ENCODE measurements at places on chromosomes 2 and 18. TPM values are rescaled to one million over a fixed set of nuclear protein-coding genes. Genes with fewer than 3 reads are reported as not detected.

DNA sequence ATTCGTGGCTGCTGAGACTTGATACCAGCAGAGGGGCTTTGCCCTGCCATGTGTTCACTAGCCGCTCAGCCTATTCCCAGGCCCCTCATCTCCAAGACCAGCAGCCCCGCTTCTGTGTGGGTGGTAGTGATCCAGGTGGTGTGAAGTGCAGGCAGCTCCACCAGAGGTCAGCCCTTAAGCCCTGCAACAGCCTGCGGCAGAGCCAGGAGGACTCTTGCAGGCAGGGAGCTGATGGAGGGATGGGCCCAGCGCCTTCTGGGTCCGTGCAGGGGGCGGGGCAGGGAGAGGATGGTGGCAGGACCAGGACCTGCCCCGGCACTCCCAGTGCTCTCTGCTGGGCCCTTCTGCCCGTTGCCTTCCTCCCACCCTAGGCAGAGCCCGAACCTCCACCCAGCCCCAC lies 162.0 kb downstream of the SH3BP4 start:
- H3K27ac ChIP-seq = no peak overlapping the region
- H3K36me3 ChIP-seq = no peaks in the 10 kb centered on the region
- DNase-seq = no peak
- H3K27me3 ChIP-seq = peaks cover 22% of the 10 kb centered on the region
- H3K4me1 ChIP-seq = no peaks in the 10 kb centered on the region

DNA sequence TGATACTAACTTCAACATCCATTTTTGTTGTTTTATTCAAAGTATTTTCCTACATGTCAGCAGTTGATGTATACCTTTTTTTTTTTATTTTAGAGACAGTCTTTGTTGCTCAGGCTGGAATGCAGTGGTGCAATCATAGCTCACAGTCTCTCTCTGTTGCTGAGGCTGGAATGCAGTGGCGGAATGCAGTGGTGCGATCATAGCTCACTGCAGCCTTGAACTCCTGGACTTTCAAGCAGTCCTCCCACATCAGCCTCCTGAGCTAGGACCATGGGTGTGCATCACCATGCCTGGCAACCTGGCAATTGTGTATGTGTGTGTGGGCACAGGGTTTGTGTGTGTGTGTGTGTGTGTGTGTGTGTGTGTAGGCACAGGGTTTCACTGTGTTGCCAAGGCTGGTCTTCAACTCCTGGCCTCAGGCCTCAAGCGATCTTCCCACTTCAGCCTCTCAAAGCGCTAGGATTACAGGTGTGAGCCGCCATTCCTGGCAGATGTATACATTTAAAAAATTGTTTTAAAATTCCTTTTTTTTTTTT lies 24.8 kb downstream of the SANBR start:
- no peak overlapping the region for H3K27ac ChIP-seq
- no peak overlapping the region for H3K4me3 ChIP-seq
- no peak for DNase-seq
- no peaks in the 10 kb centered on the region for H3K4me1 ChIP-seq
- no peaks in the 10 kb centered on the region for H3K27me3 ChIP-seq

DNA sequence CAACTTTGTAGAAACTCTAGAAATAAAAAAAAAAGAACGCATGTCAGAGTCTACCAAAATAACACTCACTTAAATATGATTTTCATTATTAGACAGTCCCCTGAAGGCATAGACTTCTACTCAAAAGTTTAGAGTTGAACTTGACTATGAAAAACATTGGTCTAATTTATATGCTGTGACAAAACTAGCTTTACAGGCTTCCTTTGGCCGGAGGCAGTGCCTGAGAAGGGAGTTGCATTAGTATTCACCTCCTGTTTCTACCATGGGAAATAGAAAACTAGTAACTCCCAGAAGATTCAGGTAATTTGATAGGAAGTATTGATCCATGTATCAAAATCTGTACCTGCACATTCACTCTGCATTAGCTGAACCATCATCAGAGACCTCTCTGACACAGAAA lies 163.4 kb upstream of the NOSTRIN start:
- H3K4me1 ChIP-seq = peaks cover 28% of the 10 kb centered on the region
- H3K27me3 ChIP-seq = no peaks in the 10 kb centered on the region
- no peak overlapping the region for H3K27ac ChIP-seq
- no peaks in the 10 kb centered on the region for H3K36me3 ChIP-seq
- H3K4me3 ChIP-seq = no peak overlapping the region
- DNase-seq = no peak

GRCh38 chr2:203599509-203599908 lies 64.4 kb upstream of the RAPH1 start:
- no peak overlapping the region for H3K27ac ChIP-seq
- DNase-seq = no peak
- H3K36me3 ChIP-seq = no peaks in the 10 kb centered on the region
- no peak overlapping the region for H3K4me3 ChIP-seq
- H3K27me3 ChIP-seq = no peaks in the 10 kb centered on the region
- peaks cover 10% of the 10 kb centered on the region for H3K4me1 ChIP-seq

GRCh38 chr18:10015288-10015701 lies 101.5 kb downstream of the VAPA start:
- no peaks in the 10 kb centered on the region for H3K36me3 ChIP-seq
- no peak for DNase-seq
- H3K27me3 ChIP-seq = no peaks in the 10 kb centered on the region
- no peak overlapping the region for H3K4me3 ChIP-seq
- H3K4me1 ChIP-seq = peaks cover 6% of the 10 kb centered on the region

Gene NRP2
- 0.82 TPM for total RNA-seq

DNA sequence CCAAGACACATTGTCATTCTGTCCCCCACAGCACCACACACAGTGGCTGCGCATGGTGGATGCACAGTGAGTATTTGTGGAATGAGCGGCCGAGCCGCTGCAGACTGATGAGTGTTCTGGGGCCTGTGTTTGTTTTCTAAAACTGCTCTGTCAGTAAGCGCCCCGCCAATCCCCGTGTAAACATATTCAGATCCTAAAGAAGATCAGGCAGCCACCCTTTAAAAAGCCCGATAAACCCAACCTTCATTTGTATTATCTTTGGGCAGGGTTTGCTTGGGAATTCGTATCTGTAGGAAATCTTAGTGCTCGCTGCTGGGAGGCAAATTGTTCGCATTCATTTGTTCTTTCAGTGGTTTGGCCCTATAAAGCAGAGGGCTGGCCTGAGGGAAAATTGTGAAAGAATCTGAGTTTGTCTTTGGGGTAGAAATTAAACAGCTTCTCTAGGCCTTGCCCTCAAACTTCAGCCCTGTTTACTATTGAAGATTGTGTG lies 68.6 kb downstream of the TGOLN2 start:
- DNase-seq = no peak
- H3K4me3 ChIP-seq = no peak overlapping the region
- no peaks in the 10 kb centered on the region for H3K4me1 ChIP-seq
- peaks cover 5% of the 10 kb centered on the region for H3K27me3 ChIP-seq

- H3K27ac ChIP-seq = peak overlapping the region; percentile 99
- H3K27me3 ChIP-seq = no peaks in the 10 kb centered on the region
- no peaks in the 10 kb centered on the region for H3K36me3 ChIP-seq
- H3K4me3 ChIP-seq = peak overlapping the region; percentile 67
- peaks cover 33% of the 10 kb centered on the region for H3K4me1 ChIP-seq
- DNase-seq = no peak
Measured at GRCh38 chr2:174777347-174778084, 13.2 kb upstream of the CHRNA1 start.

DNA sequence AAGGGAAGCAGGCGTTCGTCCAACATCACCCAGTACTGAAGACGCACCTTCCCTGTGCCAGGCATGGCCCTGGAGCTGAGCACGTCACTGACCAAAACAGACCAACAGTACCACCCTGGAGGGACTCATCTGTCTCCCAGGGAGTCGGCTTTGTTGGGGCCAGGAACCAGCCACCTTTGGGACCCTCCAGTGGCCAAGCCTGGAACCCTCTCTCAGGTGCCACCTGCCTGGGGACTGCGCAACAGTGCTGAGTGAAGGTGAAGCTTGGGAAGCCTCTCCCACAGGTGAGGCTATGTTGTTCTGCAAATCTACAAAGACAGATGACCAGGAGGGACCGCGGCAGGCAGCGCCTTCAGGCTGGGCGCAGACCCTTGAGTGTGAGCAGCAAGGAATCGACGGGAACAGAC lies 91.4 kb upstream of the OTOS start:
- H3K27me3 ChIP-seq = peaks cover 9% of the 10 kb centered on the region
- DNase-seq = no peak
- no peak overlapping the region for H3K27ac ChIP-seq
- no peak overlapping the region for H3K4me3 ChIP-seq
- peaks cover 13% of the 10 kb centered on the region for H3K4me1 ChIP-seq

DNA sequence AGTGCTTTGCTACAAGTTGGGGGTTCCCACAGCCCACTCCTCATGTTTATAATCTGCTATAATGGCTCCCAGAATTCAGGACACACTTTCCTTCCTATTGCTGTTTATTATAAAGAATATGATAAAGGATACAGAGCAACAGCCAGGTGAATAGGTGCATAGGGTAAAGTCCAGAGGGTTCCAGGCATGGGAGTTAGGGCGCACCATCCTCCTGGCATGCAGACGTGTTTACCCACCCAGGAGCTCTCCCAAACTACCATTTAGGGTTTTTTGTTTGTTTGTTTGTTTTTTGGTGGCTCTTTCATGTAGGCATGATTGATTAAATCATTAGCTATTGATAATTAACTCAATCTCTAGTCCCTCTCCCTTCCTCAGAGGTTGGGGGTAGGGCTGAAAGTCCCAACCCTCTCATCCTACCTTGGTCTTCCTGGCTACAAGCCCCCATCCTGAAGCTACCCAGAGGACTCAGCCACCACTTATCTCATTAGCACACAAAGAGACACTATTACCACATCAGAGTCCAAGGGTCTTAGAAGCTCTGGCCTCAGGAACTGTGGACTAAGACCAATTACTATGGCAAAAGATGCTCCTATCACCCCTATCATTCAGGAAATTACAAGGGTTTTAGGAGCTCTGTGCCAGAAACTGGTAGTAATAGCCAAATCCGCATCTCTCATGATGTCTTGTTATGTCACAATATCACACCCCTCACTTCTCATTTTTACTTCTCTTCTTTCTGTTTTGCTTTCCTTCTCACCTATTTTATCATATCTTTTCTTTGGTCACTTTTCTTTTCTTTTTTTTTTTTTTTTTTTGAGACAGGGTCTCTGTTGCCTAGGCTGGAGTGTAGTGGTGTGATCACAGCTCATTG lies 154.9 kb upstream of the TTC39C start:
- no peaks in the 10 kb centered on the region for H3K36me3 ChIP-seq
- no peak for DNase-seq
- H3K27me3 ChIP-seq = no peaks in the 10 kb centered on the region
- H3K4me1 ChIP-seq = peaks cover 48% of the 10 kb centered on the region
- no peak overlapping the region for H3K4me3 ChIP-seq

- H3K27ac ChIP-seq = no peak overlapping the region
- no peaks in the 10 kb centered on the region for H3K4me1 ChIP-seq
- H3K36me3 ChIP-seq = no peaks in the 10 kb centered on the region
- DNase-seq = no peak
- H3K4me3 ChIP-seq = no peak overlapping the region
- peaks cover 2% of the 10 kb centered on the region for H3K27me3 ChIP-seq
Measured at GRCh38 chr2:215036314-215036713, 102.1 kb downstream of the ABCA12 start.

Gene ANKRD29
- total RNA-seq = not detected

GRCh38 chr2:57798346-57798745 lies 248.3 kb upstream of the VRK2 start:
- H3K36me3 ChIP-seq = peaks cover 15% of the 10 kb centered on the region
- no peak overlapping the region for H3K4me3 ChIP-seq
- no peak overlapping the region for H3K27ac ChIP-seq
- no peak for DNase-seq
- no peaks in the 10 kb centered on the region for H3K27me3 ChIP-seq

GRCh38 chr2:234258562-234259141 lies 208.2 kb downstream of the SPP2 start:
- no peaks in the 10 kb centered on the region for H3K27me3 ChIP-seq
- H3K4me3 ChIP-seq = no peak overlapping the region
- no peak for DNase-seq
- H3K27ac ChIP-seq = no peak overlapping the region

GRCh38 chr2:223095207-223095606 lies 43.2 kb downstream of the KCNE4 start:
- no peak overlapping the region for H3K27ac ChIP-seq
- H3K4me1 ChIP-seq = no peaks in the 10 kb centered on the region
- H3K36me3 ChIP-seq = no peaks in the 10 kb centered on the region
- no peak overlapping the region for H3K4me3 ChIP-seq

GRCh38 chr18:12777500-12777944 lies 74.7 kb downstream of the PSMG2 start:
- H3K36me3 ChIP-seq = no peaks in the 10 kb centered on the region
- H3K27ac ChIP-seq = no peak overlapping the region
- DNase-seq = no peak
- H3K27me3 ChIP-seq = no peaks in the 10 kb centered on the region

- H3K36me3 ChIP-seq = peaks cover 2% of the 10 kb centered on the region
- H3K27me3 ChIP-seq = no peaks in the 10 kb centered on the region
- peaks cover 23% of the 10 kb centered on the region for H3K4me1 ChIP-seq
- H3K4me3 ChIP-seq = no peak overlapping the region
- H3K27ac ChIP-seq = no peak overlapping the region
Measured at GRCh38 chr2:7681881-7682461, 764.8 kb downstream of the RNF144A start.

Gene TMEM200C
- not detected for total RNA-seq

DNA sequence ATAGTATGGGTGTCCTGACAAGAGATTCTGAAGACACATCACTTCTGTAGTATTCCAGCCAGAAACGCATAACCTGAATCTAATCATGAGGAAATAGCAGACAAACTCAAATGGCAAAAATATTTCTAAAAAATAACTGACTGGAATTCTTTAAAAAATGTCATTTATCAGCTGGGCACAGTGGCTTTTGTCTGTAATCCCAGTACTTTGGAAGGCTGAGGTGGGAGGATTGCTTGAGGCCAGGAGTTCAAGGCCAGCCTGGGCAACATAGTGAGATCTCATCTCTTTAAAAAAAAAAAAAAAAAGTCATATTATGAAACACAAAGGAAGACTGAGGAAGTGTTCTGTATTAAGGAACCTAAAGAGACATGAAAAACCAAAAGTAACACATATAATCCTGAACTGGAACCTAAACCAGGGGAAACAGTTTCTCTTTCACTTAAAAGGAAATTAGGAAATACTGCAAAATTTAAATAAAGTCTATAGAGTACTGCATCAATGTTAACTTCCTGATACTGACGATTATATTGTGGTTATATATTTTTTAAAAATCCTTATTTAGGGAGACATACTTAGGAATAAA lies 29.9 kb downstream of the SESTD1 start:
- no peak overlapping the region for H3K27ac ChIP-seq
- no peak overlapping the region for H3K4me3 ChIP-seq
- no peaks in the 10 kb centered on the region for H3K36me3 ChIP-seq
- no peak for DNase-seq
- H3K4me1 ChIP-seq = peaks cover 13% of the 10 kb centered on the region
